ENCODE measurements at places on chromosomes 7 and 10. TPM values are rescaled to one million over a fixed set of nuclear protein-coding genes. Genes with fewer than 3 reads are reported as not detected.

DNA sequence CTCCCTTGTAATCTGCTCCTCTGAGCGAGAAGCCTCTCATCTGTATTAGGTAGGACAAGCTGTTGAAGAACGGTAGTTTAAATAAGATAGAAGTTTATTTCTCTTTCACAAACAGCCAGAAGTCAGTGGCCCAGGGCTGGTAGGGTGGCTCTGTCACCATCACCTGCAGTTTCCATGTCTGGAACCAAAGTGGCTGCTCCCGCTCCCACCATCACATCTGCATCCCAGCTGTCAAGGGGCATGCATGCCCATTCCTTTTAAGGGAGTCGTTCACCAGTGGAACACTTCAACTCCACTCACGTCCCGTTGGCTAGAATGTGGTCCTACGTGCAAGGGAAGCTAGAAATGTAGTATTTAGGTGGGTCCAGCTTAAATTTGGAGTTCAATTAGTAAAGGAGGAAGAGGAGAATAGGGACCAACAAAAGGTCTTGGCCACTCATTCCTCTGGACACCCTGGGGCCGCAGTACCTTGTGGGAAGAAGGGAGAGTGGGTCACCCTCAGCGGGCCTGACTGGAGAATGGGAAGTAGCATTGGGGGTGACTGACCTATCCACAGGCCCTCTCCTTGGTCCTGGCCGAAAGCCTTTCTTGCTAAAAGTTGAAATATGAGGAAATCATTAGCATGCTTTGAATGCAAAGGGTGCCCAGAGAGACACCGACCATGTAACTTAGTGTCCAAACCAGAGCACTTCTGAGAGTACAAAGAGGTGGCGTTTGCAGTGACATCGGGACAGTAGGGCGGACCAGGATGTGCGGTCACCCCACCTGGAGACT, 48.0 kb downstream of the ELFN1 start:
- DNase-seq, result no peak

- DNase-seq, result no peak
These were observed 275.9 kb downstream of the PRPF18 start for GRCh38 chr10:13862546-13863233.

Gene CAV2
- total RNA-seq, result 0.37 TPM

- no peak for DNase-seq
These were observed 898.6 kb downstream of the KCNMA1 start for GRCh38 chr10:76738991-76739390.

GRCh38 chr7:107668296-107668695, 7.7 kb downstream of the SLC26A4 start:
- no peak for DNase-seq

Gene ZNF727
- not detected for total RNA-seq

Data from neural progenitor cell (in vitro differentiated cells).